Vein endothelial cell (primary cell): ENCODE measurements at places on chromosomes 5 and 9. TPM values are rescaled to one million over a fixed set of nuclear protein-coding genes. Genes with fewer than 3 reads are reported as not detected.

The SYNPO gene
- total RNA-seq: 23.9 and 37.9 TPM in 2 replicates

The PCDH12 gene
- total RNA-seq: 32.7 and 55.6 TPM in 2 replicates

The SNAPC3 gene
- 31.4 and 36.4 TPM in 2 replicates for total RNA-seq

The ZNF622 gene
- 33.8 and 34.0 TPM in 2 replicates for total RNA-seq

The REEP2 gene
- total RNA-seq: 4.2 and 4.6 TPM in 2 replicates

The FOXD4L4 gene
- total RNA-seq: 0.19 and 0.33 TPM in 2 replicates

The FRMD3 gene
- 8.6 and 11.1 TPM in 2 replicates for total RNA-seq

The NR5A1 gene
- not detected in 2 replicates for total RNA-seq
